Activated CD8-positive, alpha-beta memory T cell treated with anti-CD3 and anti-CD28 coated beads, Interleukin-2, amount 50 U/mL, for 48 hours (primary cell): ENCODE measurements at places on chromosomes 5 and 9.

- no peak for DNase-seq
Observed at GRCh38 chr9:130107955-130108354, 54.2 kb downstream of the GPR107 start.

GRCh38 chr5:177403102-177403791 lies 2.8 kb upstream of the PFN3 start:
- DNase-seq, result peak; percentile 76

DNA sequence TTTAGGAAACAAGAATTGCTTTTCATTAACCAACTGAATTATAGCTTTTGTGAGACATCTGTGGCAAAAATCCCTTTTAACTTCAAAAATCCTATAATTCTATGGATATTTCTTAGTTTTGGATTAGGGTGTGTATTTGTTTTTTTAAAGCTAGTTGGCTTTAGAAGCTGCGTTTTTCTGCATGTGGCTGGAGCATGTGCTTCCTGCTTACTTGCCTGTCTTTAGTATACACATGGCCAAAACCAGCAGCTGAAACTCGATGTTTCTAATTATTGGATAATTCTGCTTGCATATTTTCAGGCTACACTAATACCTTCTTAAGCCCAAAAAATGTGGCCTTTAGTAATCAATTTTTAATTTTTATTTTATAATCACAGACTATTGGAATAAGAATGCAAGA lies 8.9 kb downstream of the RECK start:
- no peak for DNase-seq

DNA sequence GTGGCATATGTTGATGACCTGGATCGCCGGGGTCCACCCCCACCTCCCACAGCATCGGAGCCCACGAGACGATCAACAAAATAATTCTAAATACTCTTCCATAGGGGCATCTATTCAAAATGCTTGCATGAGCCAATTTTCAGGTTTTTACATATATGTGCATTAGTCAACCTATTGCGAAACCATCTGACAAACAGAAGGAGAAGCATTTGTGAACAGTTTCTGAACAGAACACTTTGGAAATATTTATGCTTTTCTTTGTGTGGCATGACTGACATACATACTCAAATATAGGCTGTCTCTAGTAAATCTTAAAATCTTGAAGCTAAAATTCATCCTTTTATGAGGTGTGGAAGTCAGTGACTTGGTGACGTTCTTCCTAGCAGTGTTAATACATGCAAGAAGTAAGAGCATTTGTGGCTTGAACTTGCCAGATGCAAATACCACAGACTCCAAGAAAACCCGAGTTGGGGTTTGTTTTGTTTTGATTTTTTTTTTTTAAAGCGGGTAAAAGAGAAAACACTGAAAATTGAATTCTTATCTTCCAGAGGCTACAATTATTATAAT lies 5.3 kb downstream of the GPR151 start:
- DNase-seq, result no peak

- no peak for DNase-seq
Observed at GRCh38 chr5:63070001-63070400, 491.4 kb downstream of the LRRC70 start.

GRCh38 chr5:127313847-127314473 lies 23.4 kb downstream of the MEGF10 start:
- DNase-seq, result peak; percentile 84

DNA sequence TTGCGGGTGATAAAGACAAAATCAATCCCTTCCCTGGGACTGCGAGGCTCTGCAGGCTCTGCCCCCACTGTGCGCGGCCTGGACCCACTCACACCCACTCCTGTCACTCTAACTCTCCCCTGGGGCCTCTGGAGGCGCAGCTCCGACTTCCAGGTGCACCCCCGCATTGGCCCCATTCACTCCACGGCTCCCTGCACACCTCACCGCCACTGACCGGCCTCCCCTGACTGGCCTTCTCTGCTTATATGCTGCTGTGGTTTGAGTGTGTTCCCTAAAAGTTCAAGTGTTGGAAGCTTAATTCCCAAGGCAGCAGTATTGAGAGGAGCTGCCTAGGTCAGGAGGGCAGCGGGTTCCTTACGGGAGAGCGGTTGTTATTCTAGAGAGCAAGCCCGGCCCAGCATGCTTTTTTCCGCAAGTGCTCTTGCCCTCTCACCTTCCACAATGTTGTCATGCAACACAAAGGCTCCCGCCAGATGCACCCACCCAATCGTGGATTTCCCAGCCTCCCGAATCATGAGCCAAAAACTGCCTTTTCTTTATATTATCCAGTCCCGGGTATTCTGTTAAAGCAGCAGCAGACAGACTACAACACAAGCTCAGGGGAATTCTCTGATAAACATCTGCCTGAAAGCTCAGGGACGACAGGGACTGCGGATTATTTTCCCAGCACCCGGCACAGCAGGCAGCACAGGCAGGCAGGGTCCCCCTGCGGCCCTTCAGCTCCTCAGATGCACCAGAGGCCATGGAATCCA lies 73.5 kb upstream of the LRRTM2 start:
- DNase-seq, result no peak

- no peak for DNase-seq
Observed at GRCh38 chr9:136311051-136312008, 7.4 kb upstream of the CCDC187 start.

GRCh38 chr9:129339539-129340157 lies 161.6 kb upstream of the IER5L start:
- DNase-seq, result no peak

GRCh38 chr9:132409828-132410528 lies at the start of gene CFAP77:
Gene CFAP77 (plus strand): TSS chr9:132410211. CDS start chr9:132410272, 61 bp downstream.
- DNase-seq, result peak; percentile 68

DNA sequence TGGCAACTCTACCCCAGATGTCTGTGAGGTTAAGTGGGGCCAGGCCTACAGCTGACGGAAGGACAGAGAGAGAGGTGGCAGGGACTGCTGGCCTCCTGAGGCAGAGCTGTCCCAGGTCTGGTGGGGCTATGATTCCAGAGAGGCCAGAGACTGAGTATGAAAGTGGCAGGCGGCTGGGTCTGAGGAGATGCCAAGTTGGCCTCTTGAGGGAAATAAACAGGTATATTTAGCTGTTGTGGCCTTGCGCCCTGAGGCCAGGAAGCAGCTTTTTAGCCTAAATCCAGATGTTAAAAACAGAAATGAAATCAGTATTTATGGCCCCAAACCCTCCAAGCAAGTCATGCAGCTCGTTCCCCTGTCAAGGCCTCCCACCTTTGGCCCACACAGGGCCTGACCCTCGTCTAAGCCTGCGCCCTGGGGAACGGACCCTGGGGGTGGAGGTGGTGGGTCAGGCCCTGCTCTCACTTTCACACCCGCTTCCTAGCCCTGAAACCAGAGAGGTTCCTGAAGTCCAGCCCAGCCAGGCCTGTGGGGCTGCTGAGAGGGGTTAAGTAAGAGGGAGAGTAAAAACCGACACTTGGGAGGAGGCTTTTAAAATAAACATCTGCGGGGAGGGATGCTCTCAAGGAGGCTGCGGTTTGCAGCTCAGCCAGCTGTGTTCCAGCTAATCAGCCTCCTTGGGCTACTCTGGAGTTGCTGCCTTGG lies 18.7 kb downstream of the PCDHGC5 start:
- DNase-seq, result no peak

DNA sequence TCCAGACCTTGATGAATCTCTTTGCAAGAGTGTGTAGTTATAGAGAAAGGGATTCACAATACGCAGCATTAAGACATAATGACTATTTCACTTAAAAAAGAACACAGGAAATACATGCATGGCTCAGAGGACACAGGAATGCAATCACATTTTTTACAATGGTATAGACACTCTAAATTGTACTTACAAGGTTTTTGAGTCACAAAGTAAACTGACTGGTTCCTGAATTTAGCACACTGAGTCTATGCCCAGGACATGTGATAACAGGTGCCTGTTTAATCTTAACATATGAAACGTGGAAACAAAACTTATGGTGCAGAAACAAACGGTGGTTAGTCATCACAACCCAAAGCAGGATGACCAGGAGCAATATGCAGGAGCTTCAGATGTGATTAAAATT lies 6.7 kb downstream of the EPB41L4A start:
- DNase-seq, result no peak

- DNase-seq, result no peak
Observed at GRCh38 chr5:87188391-87188790, 79.3 kb upstream of the RASA1 start.

GRCh38 chr5:128494516-128494915 lies 43.5 kb downstream of the FBN2 start:
- no peak for DNase-seq
